Bone marrow (tissue), 2 donors: ENCODE measurements at places on chromosomes 6 and 20.

- DNase-seq = no peak
Observed at GRCh38 chr6:36227379-36228228, 31.1 kb downstream of the BRPF3 start.

DNA sequence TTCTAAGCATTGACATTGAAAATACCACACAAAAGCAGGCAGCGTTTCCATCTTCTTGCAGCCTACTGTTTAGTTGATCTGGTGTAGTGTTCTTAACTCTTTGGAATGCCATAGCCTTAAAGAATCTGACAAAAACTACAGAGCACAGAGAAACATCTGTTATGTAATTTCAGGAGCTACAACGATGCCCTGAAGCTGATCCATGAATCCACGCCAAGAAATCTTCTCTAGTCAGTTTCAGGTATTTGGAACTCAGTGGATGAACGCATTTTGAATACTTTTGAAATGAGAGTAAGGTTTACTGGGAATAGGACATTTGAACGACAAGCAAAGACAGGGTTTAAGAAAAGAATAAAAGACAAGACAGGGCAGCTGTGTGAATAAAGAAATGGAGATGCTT is 17.8 kb downstream of the ALDH8A1 start:
- DNase-seq = no peak

DNA sequence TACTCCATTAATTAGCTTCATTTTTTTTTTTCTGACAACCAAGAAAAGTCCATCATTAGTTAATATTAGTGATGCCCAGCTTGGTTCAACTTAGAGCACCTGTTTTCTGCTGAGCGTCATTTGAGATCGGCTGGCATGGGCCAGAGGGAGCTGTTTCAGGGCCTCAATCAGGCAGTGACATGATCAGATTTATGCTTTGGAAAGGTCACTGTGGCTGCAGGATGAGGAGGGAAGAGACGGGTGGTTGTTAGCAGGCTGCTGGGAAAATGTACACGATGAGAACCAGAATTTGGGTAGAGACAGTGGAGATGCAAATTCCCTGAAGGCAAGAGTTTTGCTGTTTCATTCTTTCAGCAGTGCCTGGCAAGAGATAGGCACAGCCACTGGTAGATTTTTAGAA is 4.4 kb upstream of the STX16 start:
- no peak for DNase-seq

DNA sequence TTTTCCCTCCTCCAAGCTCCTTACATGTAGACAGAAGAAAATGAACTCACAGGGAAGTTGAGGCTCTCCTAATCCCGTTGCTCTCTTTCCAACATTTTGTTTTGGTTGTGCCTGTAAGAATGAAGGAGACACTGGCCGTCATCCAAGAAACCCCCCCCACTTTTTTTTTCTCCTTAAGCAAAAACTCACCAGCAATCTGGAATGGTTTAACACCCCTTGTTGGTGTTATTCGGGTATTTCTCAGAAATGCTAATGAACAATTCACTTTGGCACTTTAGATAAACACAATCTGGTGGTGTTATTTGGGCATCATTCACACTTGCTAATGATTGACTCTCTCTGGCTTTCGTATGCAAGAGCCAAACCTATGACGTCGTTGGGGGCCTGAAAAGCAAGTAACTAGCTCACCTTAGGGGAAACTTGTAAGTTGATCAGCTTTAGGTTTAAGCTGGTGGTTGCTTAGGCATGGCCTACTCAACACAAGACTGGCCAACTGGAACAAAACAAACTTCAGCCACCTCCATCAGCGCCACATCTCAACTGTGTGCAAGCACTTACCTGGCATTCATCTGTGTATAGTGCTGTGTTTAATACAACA is 24.3 kb upstream of the OLIG3 start:
- DNase-seq = no peak

GRCh38 chr20:14355791-14356190 is 18.4 kb upstream of the FLRT3 start:
- no peak for DNase-seq

DNA sequence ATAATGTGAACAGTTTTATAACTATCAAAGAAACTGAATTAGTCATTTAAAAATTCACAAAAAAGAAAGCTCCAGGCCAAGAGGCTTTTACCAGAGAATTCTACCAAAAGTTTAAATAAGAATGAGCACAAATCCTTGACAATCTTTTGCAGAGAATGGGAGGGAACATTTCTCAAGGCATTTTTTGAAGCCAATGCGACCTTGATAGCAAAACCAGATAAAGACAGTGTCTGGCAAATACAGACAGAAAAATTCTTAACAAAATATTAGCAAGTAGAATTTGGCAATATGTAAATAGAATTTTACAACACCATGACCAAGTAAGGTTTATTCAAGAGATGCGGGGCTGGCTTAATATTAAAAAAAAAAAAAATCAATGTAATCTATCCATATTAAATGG is 41.7 kb downstream of the RNF24 start:
- DNase-seq = no peak

- no peak for DNase-seq
Observed at GRCh38 chr6:11769811-11770545, 8.6 kb downstream of the ADTRP start.

DNA sequence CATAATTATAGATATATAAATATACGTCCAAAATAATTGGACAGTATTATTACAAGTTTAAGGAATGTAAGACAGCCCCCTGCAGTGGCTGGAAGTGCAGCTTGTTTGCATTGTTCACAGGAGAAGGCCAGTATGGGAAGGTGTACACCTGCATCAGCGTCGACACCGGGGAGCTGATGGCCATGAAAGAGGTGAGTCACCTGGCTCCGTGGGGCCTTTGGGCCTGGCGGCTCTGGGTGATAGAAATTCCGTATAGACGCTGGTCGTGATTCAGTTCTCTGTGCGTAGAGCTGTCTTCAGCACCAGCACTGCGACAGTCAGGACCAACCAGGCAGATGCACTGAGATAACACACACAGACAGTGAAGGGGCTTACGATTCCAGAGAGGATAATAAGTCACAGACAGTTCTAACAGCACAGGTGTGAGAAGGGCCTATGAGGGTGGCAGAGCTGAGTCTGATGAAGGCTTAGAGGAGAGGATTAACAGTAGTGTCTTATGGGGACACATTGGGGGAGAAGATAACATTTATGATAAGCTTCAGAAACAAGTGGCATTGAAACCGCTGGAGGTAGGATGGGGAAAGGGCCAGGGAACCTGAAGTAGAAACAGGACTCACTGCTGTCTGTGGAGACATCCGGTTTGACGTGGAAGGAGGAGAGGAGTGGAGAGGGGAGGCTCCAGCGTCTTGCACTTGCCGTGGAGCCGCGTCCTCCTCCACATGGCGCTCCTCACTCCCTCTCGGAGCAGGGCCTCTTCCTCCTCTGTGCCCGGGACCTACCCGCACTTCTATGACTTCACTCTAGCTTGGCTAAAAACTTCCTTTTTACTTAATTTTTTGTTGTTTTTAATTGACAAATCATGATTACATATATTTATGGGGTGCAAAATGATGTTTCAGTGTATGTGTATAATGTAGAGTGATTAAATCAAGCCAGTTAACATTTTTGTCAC is 116.5 kb downstream of the MAP3K4 start:
- DNase-seq = no peak
